Mesangial cell (primary cell): ENCODE measurements at places on chromosomes 13 and 19. TPM values are rescaled to one million over a fixed set of nuclear protein-coding genes. Genes with fewer than 3 reads are reported as not detected.

The NCAN gene
- not detected in 2 replicates for total RNA-seq

The HCN2 gene
- 1.1 and 2.8 TPM in 2 replicates for total RNA-seq

The SKA3 gene
- 1.9 and 23.5 TPM in 2 replicates for total RNA-seq

The TRIM13 gene
- 9.1 and 15.8 TPM in 2 replicates for total RNA-seq

The SMG9 gene
- total RNA-seq = 15.2 and 17.7 TPM in 2 replicates

The PSPC1 gene
- 31.1 and 39.9 TPM in 2 replicates for total RNA-seq

The FFAR1 gene
- not detected in 2 replicates for total RNA-seq

The AMER2 gene
- total RNA-seq = under 0.01 and 0.25 TPM in 2 replicates

The TEX101 gene
- total RNA-seq = not detected in 2 replicates

The ELL gene
- total RNA-seq = 13.0 and 20.8 TPM in 2 replicates

The SIGLEC5 gene
- total RNA-seq = not detected in 2 replicates

The PGLYRP1 gene
- not detected in 2 replicates for total RNA-seq

The DPY19L3 gene
- 9.5 and 40.2 TPM in 2 replicates for total RNA-seq

The TUBB4A gene
- 4.6 and 15.2 TPM in 2 replicates for total RNA-seq

The CYP2F1 gene
- total RNA-seq = not detected in 2 replicates

The CYSLTR2 gene
- total RNA-seq = not detected in 2 replicates

The SAMD1 gene
- total RNA-seq = 28.2 and 44.0 TPM in 2 replicates

The ELANE gene
- total RNA-seq = 0.63 TPM in 1 of 2 replicates, not detected in the other

The LAIR1 gene
- total RNA-seq = not detected in 2 replicates

The NLRP9 gene
- not detected in 2 replicates for total RNA-seq

The ZNF835 gene
- total RNA-seq = 0.65 and 1.3 TPM in 2 replicates

The CGB3 gene
- total RNA-seq = 0.33 TPM in 1 of 2 replicates, not detected in the other

The COL4A2 gene
- 1,081 and 2,076 TPM in 2 replicates for total RNA-seq

The ZNF610 gene
- total RNA-seq = 0.65 and 2.2 TPM in 2 replicates

The GRK1 gene
- total RNA-seq = not detected in 2 replicates
